ENCODE measurements at places on chromosomes 7 and 10.

GRCh38 chr7:146875981-146876380 is 759.4 kb downstream of the CNTNAP2 start:
- DNase-seq: no peak

- DNase-seq: no peak
Observed at GRCh38 chr7:504221-505111, 15.2 kb downstream of the PDGFA start.

DNA sequence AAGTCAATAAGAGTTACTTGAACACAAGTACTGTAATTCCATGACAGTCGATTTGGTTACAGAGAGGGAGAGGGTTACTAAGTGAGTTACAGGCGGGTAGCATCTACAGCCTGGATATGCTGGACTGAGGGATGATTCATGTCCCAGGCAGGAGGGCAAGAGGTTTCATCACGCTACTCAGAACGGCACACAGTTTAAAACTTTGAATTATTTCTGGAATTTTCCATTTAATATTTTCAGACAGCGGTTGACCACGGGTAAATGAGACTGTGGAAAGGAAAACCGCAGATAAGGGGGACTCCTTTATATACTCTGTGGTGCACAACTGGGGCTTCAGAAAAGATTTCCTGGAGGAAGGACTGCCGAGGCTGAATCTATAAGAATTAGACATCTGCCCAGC is 25.7 kb upstream of the LRRC4 start:
- no peak for DNase-seq

- DNase-seq: no peak
Observed at GRCh38 chr10:90028312-90028711, 326.9 kb downstream of the KIF20B start.

GRCh38 chr10:102211615-102212299 is 14.3 kb upstream of the ELOVL3 start:
- DNase-seq: no peak

GRCh38 chr7:130292682-130293257 is at the start of gene CPA4:
Gene CPA4, plus strand, starts transcription at chr7:130293161. Its CDS starts 20 bp downstream, at chr7:130293181.
- no peak for DNase-seq

GRCh38 chr7:154864523-154864891 is 138.4 kb downstream of the PAXIP1 start:
- no peak for DNase-seq

- DNase-seq: no peak
Observed at GRCh38 chr7:47572939-47573757, 8.8 kb downstream of the TNS3 start.

- no peak for DNase-seq
Observed at GRCh38 chr10:33334805-33335550, 511 bp upstream of the NRP1 start.

DNA sequence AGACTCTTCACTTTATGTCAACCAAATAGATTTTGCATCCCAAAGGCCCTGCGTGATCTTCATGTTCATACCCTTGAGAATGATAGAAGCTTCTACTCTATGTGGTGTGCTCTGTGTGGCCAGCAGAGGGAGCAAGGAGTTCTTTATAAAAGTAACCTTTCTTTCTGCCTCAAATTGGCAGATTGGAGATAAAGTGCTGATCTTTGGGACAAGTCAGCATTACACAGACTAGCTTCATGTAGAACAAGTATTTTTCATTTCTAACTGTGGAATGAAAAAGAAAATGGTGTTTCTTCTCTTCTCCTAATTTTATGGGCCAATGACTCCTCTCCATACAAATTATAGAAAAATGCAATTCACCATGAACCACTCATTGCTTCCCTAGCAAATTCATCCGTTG is 1214.1 kb downstream of the SORCS1 start:
- DNase-seq: no peak

DNA sequence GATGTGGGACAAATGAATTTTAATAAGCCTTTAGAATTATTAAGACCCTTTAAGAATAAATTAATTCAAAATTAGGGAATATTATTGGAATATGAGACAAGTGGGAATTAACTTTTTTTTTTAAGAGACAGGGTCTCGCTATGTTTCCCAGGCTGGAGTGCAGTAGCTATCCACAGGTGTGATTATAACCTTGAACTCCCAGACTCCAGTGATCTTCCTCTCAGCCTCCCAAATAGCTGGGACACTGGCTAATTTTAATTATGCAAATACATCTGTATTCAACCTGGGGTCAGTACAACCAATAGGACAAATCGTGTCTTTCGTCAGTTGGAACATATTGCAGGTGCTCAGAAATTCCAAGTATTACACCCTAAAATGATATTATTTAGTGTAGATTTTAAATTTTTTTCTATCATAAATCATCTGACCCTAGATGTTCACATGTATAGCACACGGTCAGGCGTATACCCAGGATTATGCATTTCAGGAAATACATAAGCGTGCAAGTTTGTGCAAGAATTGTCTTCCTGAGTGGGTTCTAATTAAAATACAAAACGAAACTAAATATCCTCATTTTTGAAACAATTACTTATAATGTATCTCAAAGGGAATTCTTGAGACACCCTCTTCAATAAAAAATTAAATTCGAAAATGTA is 1.2 kb downstream of the NT5C3A start:
- no peak for DNase-seq

All from effector memory CD4-positive, alpha-beta T cell (primary cell).